Midbrain (tissue), 1 donor: ENCODE measurements at places on chromosomes 13 and 19.

- DNase-seq = no peak
Measured at GRCh38 chr13:105231579-105231978, 1303.9 kb downstream of the EFNB2 start.

- DNase-seq = no peak
Measured at GRCh38 chr13:103102482-103102881, 36.3 kb upstream of the SLC10A2 start.

DNA sequence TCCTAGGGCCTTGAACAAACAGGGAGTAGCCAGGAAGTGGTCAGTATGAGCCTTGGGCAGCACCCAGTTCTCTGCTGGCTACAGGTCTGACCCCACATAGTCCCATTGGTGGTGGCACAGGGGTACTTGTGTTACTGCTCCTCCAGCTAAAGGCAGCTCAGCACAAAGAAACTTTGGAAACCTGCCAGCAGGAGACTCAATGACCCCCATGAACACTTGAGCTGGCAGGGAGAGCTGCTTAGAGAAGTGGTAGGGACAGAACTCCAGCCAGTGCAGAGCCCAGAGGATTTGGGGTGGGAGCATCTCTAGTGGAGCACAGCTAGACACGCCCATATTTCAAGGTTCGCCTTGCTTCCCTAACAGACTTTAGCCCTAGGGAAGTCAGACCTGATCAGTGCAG lies 10.4 kb upstream of the ZNF586 start:
- peak; percentile 2 for DNase-seq

- no peak for DNase-seq
Measured at GRCh38 chr19:47534628-47535027, 19.8 kb upstream of the NAPA start.

- no peak for DNase-seq
Measured at GRCh38 chr13:22644941-22645340, 535.8 kb upstream of the SGCG start.

DNA sequence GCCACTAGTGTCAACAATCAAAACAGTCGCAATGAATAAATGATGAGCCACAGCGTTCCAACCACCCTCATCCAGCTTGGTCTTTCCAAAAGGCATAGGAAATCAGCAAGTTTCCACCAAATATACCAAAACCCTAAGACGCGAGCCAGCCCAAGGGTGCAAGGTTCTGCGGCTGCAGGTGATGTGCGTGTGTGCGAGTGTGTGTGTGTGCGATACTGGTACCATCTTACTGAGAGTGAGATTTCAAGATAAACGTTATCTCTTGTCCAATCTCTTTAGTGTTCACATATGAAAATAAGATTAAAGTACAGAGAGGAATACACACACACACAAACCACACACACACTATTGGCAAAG lies 895 bp upstream of the TRPC4 start:
- no peak for DNase-seq

GRCh38 chr19:15248106-15248505 lies 15.9 kb upstream of the EPHX3 start:
- no peak for DNase-seq

GRCh38 chr13:114047358-114047881 lies 73.5 kb upstream of the C13orf46 start:
- DNase-seq = no peak

- no peak for DNase-seq
Measured at GRCh38 chr13:74035896-74036295, 98.3 kb downstream of the KLF12 start.

GRCh38 chr13:51249770-51250741 lies 27.9 kb downstream of the FAM124A start:
- DNase-seq = peak; percentile 61

GRCh38 chr19:4375164-4376027 lies 25.0 kb downstream of the SH3GL1 start:
- DNase-seq = peak; percentile 52
